ENCODE measurements at places on chromosomes 3 and 15.

DNA sequence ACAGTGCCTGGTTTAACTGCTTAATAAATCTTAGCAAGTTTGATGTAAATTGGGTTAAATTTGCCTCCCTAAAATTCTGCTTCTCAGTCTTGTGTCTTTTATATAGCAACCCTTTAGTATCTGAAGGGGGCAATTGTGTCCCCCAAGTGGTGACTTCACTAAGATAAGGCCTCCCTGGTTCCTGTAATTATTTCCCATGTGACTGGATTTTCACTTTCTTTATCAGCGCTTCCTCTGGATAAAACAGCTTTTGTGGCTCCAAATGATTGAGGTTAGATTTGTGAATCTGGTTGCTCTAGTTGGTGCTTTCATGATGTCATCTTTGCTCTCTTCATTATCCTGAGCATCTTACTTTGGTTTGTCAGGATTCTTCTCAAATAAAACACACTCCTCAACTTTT, 334.3 kb upstream of the CTDSPL start:
- DNase-seq = no peak

GRCh38 chr3:21944251-21944650, 193.2 kb upstream of the ZNF385D start:
- DNase-seq = no peak

DNA sequence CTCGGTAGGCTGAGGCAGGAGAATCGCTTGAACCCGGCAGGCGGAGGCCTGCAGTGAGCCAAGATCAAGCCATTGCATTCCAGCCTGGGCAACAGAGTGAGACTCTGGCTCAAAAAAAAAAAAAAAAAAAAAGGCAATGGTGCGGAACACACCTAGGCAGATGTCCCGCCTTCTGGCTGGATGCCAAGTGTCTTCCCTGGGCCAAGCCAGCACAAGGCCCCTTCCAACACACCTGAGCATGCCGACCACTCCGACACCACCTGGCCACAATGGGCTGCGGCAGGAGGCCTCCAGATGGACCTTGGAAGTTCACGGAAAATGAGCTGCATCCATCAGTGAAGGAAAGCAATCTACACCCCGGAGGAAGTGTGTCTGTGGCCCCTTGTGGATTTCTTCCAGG, 19.0 kb downstream of the NUP210 start:
- no peak for DNase-seq

GRCh38 chr15:68292157-68292781, 14.7 kb downstream of the FEM1B start:
- DNase-seq = no peak

DNA sequence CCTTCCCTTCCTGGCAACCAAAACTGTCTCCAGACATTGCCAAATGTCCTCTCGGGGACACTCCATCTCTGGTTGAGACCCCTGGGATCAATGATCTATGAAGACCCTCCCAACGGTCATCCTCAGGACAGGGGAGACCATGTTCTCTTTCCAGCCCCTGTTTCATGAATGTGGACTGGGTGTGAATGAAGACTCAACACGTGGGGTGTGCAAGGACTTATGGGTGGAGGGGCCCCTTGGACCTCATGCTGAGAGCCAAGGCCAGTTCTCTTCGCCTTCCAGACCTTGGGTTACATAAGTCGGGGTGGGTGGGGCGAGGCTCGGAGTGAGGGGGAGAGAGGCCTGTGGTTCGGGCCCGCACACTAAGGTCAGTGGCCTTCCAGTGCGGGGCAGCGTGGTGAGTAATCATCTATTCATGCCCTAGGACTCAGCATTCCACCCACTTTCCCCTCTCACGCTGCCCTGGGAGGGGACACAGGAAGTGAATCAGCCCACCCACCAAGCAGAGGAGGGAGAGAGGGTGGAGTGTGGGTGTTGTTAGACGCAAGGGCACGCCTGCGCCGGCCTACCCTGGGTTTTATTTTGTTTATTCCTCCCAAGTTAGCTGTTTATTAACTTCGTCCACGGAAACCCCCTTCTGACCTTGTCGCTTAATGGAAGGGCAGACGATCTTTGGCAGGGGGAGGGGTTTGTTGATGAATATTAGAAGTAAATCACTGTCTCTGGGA, 6.7 kb downstream of the PAQR5 start:
- peak; percentile 99 for DNase-seq

DNA sequence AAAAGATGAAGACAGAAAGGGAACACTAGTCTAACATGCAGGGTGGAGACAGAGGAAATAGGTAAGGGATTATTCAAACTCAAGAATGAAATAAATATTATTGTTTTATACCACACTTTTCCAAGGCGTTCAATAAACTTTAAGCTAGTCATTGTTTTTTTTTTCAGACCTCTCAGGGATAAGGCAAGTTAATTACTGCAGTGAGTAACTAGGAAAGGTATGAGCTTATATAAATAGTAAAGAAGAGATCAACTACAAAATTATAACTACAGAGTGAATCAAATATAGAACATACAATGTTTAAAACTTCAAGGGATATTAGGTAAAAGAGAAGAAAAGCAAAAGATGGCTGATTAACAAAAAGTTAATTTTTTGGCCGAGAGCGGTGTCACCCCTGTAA, 31.5 kb upstream of the XXYLT1 start:
- no peak for DNase-seq

DNA sequence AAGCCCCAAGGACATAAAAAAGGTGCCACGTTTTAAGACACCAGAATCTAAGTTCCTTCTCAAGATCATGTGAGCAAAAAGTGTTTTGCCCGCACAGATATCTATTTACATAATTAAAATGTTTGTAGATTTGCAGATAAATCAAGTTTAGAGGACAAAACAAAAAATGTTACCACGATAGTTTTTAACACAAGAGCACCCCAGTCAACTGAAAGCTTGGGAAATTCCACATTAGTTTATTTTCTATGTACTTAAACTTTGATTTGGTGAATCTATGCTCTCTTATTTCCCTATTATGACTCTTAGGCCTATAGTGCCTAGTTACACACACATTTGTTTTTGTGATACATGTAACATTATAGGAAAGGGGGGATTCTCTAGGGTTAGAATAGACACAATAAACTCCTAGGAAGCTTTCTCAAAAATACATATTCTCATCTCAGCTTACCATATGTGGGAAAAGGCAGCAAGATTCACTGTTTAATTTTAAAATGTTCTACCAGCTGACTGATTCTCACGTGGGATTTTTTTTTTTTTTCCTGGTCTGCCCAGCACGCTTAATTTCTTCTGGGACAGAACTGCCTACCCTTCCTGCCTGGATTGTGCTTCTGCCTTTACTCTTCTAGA, 8.4 kb upstream of the LEKR1 start:
- DNase-seq = no peak

DNA sequence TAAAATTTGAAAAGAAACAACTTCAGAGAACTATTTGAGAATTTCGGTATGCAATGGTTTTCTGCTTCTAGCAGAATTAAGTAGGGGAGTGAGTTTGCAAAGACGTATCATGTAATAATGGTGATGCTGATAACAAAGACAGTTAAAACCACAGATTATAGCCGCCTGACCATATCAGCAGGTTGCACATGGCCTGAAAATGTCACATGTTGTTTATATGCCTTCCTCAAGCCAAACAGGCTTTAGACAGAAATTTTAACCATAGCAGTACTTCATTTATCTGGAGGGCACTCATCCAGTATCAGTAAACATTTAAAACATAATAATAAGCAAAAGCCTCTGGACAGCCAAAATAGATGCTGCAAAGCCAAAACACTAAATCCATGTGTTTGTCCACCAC, 131.7 kb downstream of the RYR3 start:
- no peak for DNase-seq

DNA sequence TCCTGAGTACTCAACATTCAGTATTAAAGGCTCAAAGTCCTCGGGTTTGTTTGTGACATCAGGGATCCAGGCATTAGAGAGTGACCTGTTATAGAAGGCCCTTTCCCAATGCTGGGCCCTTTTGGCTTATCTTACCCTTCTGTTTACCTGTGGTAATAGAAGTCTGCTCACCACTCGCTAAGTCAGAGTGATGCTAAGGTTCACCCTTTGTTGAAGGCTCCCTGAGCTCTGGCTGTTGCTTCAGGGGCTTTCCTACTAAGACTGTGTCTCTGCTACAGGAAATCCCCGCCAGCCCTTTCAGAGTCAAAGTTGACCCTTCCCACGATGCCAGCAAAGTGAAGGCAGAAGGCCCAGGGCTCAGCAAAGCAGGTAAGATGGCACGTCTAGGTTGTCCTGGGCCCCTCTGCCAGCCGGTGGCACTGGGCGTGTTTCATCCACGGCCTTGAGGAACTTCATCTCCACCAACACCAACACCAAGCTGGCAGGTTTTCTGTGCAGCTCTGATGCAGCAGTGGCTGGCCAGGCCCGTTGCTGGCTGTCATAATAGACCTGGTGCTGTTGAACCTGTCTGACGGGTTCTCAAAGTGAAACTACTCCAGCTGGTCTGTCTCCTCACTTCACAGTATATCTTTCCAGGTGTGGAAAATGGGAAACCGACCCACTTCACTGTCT, 99.1 kb downstream of the DNASE1L3 start:
- DNase-seq = no peak

DNA sequence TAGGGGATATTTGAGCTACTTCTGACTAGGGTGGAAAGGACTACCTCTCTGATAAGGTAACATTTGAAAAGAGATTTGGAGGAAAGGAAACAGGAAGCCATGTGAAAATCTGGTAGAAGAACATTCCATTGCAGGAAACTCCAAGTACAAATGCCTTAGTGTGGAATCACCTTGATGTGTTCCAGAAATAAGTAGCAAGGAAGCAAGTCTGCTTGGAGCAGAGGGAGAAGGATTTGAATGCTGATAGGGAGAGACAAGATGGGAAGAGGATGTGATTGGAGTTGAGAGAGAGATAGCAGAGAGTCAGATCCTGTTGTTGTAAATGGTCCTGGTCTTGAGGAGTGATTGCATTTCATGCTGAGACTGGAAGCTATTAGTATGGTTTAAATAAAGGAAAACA, 335.1 kb upstream of the DCBLD2 start:
- peak; percentile 57 for DNase-seq

GRCh38 chr3:98560911-98561310, 29.1 kb downstream of the GPR15 start:
- DNase-seq = no peak

- peak; percentile 60 for DNase-seq
Measured at GRCh38 chr3:140953028-140953960, 11.7 kb downstream of the SLC25A36 start.

DNA sequence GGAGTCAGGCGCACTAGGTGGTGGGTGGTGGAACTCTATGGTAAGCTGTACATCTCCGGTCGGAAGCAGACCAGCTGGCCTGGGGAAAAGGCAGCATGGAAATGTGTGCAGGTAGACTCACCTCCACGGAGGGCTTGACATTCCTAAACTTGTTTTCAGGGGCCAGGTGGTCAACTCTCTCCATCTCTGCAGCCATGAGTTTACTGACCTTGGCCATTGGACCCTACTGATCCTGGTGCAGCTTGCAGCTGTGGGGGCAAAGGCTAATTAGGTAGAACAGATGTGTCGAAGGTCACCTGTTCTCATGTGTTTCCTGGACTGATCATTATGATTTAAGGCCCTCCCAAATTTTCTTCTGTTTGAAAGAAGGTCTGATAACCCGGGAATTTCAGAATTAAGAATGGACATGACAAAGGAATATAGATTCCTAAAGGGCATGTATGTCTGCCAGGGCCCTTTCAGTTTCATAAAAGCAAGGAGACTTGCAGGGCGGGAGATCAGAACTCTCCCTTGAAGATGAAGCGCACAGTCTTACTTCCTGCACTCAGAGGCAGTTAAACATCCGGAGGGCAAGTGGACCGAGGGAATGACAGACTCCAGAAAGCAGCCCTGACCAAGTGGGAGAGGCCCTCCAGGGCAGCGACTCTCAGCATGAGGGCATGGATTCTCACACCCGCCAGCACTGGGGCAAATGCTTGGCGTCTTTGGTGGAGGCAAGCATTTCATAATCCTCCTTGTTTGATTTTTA, 56.1 kb upstream of the CMTM7 start:
- DNase-seq = no peak

- DNase-seq = no peak
Measured at GRCh38 chr3:129218742-129219141, 30.7 kb upstream of the COPG1 start.

- peak; percentile 91 for DNase-seq
Measured at GRCh38 chr15:95557226-95558046, 773.1 kb upstream of the NR2F2 start.

GRCh38 chr15:71131601-71132362, 16.5 kb downstream of the THSD4 start:
- DNase-seq = no peak

DNA sequence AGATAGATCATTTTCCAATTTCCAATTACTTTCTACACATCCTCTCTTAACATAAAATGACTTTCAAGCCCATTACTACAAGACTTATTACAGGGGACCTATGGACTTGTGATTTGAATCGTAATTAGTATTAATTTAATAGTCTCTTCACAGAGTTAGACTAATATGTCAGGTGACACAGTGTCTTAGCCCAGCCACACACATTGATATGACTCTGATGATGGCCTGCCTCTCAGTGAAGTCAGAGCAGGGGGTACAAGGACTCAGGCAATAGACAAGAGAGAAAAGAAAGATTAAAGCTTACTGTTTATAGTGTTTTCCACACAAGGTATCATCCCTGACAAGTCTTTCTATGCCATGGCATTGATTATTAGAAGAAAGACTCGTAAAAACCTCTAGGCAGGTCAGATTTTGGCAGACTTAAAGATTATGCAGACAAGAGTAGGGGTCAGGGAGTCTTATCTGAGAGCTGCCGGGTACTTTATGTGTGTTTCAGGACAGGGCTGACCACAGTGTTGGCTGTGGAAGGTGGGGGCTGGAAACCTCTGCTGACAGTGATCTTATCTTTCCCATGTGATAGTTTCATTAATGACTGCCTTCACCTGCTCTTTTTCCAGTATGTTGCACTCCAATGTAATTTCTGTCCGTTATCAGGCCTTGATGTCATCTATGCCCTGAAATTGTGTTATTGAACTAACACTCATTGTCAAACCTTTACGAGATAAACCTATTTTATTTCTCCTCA, 50.1 kb downstream of the B3GALNT1 start:
- DNase-seq = no peak

DNA sequence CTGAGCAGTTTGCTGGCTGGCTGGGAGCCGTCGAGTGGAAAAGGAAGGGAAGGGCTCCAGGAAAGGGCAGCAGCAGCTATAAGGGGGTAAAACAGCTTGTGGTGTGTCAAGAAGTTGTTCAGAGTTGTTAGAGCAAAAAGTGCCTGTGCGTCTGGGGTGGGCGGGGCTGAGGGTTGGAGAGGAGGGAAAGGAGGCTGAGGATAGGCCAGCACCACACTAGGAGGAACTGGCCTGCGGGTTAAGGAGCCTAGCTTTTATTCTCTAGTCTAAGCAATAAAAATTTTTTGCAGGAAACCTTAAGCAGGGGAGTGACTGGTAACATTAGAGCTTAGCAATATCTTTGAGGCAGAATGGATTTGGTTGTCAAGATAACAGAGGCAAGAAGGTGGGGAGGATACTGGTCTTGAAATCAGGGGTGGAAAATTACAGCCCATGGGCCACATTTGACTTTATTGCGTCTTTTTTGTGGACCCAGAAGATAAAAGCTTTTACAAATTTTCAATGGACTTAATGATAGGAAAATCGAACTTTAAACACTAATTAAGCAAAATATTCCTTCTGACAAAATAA, 134.5 kb upstream of the AADACL2 start:
- DNase-seq = peak; percentile 47
